ENCODE measurements at places on chromosomes 7 and 10. TPM values are rescaled to one million over a fixed set of nuclear protein-coding genes. Genes with fewer than 3 reads are reported as not detected.

DNA sequence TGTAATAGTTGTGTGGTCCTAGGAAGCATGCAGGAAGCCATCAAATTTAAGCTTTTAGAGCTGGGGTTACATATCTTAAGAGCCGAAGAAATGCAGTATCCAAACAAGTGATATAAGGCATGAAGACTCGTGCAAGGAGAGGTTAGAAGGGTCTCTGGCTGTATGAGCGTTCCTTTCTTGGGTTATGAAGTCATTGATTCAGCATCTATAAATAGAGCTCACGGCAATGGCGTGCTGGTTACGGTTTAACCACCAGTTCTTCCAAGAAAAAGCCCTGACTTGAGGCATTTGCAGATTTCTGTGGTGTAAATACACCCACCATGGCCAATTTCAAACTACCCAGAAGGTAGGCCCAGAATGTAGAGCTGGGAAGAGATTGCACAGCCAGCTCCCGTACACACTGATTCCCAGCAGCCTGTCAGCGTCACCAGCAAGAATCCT, 72.0 kb upstream of the KAT6B start:
- no peak for DNase-seq

DNA sequence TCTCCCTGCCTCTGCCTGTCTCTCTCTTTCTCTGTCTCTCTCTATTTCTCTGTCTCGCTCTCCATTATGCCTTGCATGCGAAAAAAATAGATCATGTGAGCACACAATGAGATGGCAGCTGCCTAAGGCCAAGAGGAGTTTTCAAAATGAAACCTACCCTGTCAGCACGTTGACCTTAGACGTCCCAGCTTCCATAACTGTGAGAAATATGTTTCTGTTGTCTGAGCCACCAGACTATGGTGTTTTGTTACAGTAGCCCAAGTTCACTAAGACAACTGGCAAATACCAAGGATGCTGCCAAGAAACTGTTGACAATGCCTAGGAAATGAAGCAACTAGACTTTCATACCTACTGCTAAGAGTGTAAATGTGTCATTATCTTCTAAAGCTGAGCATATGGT, 70.6 kb upstream of the PLXDC2 start:
- no peak for DNase-seq

Gene PROSER2
- 56.9 TPM for total RNA-seq

DNA sequence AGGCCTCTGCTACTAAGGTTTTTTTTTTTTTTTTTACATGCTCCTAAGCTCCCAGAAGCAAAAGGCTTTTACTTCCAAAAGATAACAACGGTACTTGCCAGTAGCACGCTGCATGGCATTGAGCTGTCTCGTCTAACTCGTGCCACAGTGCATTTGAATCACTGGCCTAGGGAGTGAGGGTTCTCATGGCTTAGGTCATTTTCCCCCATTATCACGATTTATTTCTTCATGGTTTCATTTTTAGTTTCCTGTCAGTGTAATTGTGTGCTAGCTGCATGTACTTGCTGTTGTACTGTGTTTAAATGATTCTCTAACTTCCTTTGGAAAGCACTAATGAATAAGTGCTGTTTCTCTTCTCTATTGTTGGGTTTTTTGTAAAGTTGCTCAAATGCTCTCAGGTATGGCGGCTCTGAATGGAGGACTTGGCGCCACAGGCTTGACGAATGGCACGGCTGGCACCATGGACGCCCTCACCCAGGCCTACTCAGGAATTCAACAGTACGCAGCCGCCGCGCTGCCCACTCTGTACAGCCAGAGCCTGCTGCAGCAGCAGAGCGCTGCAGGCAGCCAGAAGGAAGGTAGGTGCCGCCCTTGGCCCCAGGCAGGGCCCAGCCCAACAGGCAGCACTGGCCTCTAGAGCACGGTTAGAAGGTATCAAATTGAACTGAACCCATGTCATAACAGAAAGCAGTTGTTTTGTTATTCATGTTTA, 290.5 kb downstream of the USP6NL start:
- DNase-seq, result no peak
